Fibroblast of villous mesenchyme (primary cell): ENCODE measurements at places on chromosomes 11 and 22. TPM values are rescaled to one million over a fixed set of nuclear protein-coding genes. Genes with fewer than 3 reads are reported as not detected.

GRCh38 chr22:44014241-44014640, 9.9 kb upstream of the PARVB start:
- no peak for DNase-seq

- DNase-seq = no peak
These were observed 109.4 kb downstream of the MICAL2 start for GRCh38 chr11:12219757-12220156.

GRCh38 chr11:38646382-38646781, 2048.3 kb upstream of the RAG2 start:
- DNase-seq = no peak

- no peak for DNase-seq
These were observed 8.9 kb downstream of the TOM1 start for GRCh38 chr22:35308480-35309021.

DNA sequence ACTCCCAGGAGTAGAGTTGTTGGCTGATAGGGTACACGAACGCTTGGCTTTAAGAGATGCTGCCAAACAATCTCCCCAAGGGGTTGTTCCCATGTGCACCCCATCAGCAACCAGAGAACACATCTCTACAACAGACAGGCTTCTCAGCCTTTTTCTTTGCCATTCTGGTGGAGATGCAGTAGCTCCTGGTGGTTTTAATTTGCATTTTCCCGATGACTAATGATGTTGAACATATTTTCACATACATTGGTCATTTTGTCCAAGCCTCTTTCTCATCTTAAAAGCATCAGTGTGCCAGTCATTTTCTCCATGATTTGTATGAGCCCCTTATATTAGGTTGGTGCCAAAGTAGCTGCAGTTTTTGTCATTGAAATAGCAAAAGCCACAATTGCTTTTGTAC, 21.8 kb downstream of the DHCR7 start:
- DNase-seq = no peak

GRCh38 chr11:92692826-92693546, 276.5 kb upstream of the MTNR1B start:
- no peak for DNase-seq

DNA sequence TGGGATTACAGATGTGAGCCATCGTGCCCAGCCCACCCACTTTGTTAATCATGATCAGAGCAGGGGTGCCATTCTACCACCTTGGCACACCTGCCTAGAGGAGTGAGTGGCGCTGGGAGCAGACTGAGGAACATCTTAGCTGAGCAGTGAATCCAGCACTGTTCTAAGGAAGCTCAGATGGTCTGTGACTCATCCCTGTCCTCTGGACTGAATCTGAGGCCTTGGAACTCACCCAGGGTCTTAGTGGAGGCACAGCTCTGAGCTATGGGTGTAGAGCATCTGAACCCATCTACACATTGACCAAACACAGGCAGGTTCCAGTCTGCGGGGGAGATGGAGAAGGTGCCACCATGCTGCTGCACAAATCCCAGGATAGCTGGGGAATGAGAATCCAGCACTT, 14.9 kb downstream of the PGAP2 start:
- peak; percentile 68 for DNase-seq

- peak; percentile 22 for DNase-seq
These were observed 151.6 kb upstream of the E2F8 start for GRCh38 chr11:19392321-19392720.

DNA sequence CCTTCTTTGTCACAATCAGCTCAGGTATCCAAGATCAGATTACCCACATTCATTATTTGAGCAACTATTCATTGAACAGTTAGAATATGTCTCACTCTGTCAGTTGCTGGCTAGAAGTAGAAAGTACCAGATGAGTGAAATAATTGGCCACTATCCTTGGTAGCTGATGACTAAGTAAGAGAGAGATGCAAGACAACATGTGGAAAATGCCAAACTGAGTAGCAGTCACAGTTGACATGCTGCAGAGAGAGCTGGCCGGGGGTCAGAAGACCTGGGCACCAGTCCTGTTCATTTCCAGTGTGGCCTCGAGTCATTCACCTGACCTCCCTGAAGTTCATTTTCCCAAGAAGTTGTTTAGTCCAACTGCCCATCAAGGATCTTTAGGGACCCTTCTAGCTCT, 22.5 kb upstream of the SMIM35 start:
- DNase-seq = no peak

DNA sequence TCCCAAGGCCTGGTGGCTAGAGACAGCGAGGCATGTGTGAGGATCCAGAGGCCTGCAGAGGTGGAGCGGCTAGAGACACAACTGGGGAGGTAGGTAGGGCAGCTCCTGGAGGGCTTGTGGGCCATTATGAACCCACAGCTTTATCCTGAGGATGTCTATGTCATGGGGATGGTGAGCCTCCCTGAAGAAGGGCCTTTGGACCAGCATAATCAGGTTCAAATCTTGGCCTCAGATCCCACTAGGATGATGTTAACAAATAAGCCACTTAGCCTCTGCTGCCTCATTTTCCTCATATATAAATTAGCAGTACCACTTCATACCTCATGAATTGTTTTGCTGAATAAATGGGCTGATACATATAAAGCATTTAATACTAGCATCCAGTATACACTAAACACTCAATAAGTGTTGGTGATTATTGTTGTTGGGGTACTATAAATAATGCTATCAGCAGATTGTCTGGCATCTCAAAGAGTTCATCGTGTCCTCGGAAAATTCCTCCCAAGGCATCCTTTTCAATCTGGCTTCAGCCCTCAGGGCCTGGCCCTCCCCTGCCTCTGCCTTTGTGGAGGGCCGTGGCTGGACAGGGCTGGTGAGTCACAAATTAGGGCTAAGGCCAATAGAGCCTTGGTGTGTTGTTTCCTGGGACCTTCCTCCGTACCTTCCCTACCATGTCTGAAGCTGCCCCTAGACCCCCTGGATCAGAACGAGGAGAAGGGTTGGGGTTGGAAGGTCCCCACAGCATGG, 30.9 kb upstream of the LRRC32 start:
- peak; percentile 70 for DNase-seq

GRCh38 chr11:65571940-65572339, 398 bp upstream of the FAM89B start:
- peak; percentile 47 for DNase-seq

DNA sequence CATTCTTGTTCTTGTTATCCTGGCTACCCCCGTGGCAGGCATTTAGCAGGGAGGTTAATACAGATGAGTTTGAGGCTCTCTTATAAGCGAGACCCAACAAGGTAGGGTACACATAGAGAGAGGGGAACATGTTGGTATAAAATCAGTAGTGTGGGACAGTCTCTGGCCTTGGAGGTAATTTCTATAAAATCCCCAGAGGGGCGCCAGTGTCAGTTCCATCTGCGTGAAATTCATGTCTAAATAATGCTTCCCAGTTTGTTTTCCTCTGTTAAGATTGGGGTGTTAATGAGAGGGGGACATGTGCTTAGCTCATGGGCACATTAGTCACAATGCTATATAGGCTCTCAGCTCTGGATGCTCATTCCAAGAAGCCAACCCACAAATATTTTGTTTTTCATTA, 150.7 kb downstream of the MYO18B start:
- DNase-seq = no peak

GRCh38 chr11:133892126-133892525, 46.8 kb upstream of the SPATA19 start:
- DNase-seq = no peak

GRCh38 chr22:32334660-32335365, 22.9 kb upstream of the RFPL3 start:
- no peak for DNase-seq

DNA sequence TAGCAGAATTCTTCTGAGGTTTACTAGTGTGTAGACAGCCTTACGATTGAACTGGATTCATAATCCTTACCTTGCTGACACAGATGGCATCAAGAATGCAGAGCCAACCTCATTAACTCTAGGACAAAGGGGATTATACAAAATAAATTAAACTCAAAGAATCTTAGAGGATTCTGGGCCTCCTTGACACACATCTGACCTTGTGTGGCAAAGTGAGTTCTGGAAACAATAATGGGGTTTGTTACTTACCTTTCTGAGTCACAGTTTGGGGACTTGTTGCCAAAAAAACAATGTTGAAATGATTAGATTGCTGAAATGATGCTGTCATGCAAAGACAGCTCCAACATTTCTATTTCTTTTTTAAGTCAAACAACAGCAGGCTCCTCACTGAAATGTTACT, 179.1 kb upstream of the ISX start:
- DNase-seq = no peak

DNA sequence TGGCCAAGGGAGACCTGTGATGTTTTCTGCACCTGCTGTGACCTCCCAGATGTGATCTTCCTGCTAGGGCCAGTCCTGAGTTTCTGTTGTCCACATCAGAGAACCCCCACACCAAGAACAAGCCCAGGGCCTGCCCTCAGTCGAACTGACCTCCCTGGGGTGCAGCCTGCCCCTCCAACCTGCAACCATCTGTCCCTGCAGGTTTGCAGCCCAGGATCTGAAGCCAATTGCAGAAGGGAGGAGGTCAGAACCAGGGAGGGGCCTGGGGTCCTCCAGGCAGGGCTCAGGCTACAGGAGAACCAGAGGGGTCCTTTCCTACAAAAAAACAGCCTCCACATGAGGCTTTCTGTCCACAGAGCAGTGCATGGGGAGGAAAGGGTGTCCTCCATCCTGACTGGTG, 807 bp downstream of the TRIM3 start:
- DNase-seq = no peak

DNA sequence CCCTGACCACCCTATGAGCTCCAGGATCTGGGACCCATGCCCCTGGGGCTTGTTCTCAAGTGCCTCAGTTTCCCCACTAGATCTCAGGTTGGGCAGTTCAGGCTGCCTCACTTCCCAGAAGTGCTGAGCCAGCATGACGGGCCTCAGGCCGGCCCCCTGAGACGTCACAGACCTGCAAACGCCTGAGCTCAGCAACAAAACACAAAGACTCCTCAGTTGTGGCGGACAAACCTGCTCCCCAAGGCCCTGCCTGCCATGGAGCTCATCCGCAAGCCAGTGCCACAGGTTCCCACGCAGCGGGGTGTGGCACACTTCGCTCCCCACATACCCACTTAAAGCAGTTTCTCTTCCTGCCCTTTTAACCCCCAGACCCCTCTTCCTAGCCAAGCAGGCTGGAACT, 45.2 kb downstream of the NECTIN1 start:
- DNase-seq = no peak

DNA sequence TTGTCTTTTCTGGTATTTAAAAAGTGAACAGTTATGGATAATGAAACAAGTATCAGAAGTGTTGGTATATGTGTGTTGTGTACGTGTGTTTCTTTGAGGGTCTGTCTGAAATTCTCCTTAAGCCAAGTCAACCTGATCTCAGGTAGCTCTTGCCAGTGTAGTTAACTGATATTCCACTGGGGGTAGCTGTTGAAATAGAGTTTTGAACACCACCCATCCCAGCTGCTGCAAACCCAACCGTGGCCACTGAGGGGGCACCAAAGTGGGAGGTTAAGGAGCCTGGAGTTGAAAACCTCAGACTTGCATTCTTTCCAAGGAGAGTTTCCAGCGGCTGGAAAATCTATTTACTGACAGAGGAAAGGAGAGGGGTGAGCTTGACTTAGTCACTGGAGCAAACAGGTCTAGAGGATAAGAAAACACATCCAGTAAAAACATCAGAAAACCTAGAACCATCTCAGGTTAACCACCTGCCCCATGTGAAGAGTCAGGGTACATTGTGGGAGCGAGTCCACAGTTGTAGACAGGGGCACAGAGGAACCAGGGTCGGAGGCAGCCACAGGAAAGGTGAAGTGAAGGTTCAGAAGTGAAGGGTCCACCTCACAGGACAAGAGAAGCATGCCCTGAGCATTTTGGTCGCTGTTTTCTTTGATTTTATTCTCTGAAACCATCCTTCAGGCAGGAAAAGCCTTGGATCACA, 8.8 kb upstream of the CUL5 start:
- DNase-seq = peak; percentile 59

GRCh38 chr11:32982626-32983025, 33.1 kb upstream of the DEPDC7 start:
- no peak for DNase-seq

DNA sequence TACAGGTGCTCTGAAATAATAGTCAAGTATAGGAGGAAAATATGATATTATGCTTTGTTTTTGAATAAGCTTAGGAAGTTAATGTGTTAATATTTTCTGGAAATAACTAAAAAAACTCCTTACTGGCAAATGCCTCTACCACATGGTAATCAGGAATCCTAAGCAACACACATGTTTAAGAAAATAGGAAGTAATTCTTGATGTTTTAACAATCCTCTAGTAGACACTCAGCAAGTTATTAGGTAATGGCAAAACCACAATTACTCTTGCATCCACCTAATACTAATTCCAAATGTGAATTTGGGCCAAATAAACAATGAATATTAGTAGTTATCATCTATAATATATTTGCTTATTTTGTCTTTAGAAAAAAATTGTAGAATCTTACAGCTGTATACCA, 53.6 kb downstream of the SLC35F2 start:
- DNase-seq = no peak

DNA sequence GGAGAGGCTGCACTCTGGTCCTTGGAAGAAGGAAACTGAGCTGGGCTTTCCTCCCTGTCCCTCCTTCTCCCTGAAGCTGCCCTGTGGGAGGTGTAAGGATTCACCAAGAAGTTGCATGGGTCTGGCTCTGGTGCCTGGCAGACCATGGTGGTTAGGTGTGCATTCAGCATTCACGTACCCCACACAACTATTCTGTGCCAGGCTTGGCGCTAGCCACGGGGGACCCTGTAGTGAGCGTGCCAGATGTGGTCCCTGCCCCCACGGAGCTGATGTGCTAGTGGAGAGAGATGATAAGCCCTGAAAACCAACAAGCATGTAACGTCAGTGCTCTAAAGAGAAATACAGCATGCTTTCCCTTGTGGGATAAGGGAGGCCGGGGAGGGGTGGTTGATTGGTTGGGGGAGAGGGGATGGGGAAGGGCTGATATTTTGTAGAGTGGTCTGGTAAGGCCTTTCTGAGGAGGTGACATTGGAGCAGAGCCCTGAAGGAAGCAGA, 48.9 kb downstream of the CD82 start:
- DNase-seq = no peak

- no peak for DNase-seq
These were observed 4.3 kb downstream of the LDHC start for GRCh38 chr11:18416459-18416858.

- no peak for DNase-seq
These were observed 604.7 kb downstream of the TBC1D22A start for GRCh38 chr22:47367107-47367690.

- DNase-seq = no peak
These were observed 11.9 kb upstream of the TCF20 start for GRCh38 chr22:42282252-42282942.

- no peak for DNase-seq
These were observed 141.2 kb downstream of the CSNK2A3 start for GRCh38 chr11:11211888-11212287.

Gene MPEG1
- not detected in 2 replicates for total RNA-seq

Gene RANGAP1
- total RNA-seq = 60.2 and 95.9 TPM in 2 replicates

Gene MUC15
- not detected in 2 replicates for total RNA-seq

Gene ACTN3
- total RNA-seq = under 0.01 TPM in 1 of 2 replicates, not detected in the other

Gene ADM2
- total RNA-seq = 2.6 and 5.8 TPM in 2 replicates

Gene MAP6
- 2.9 and 3.0 TPM in 2 replicates for total RNA-seq

Gene ZNRF3
- total RNA-seq = 1.7 and 3.9 TPM in 2 replicates
